ENCODE measurements at places on chromosomes 13 and 19.

DNA sequence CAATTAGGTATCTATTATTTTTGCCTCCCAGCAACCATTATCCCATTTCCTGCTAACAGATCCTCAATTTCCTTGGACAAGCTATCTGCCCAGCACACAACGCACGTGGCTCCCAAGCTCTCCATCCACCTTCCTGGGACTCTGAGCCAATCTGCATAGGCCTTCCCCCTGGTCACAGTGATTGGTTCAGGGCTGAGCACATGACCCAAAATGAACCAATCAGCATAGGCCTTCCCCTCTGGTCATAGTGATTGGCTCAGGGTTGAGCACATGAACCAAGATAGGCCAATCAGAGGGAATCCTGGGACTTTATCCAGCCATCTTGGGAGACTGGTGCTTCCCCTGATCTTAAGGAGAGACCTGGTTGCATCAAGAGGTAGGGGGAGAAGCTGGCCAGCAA is 5.8 kb downstream of the CPAMD8 start:
- DNase-seq = no peak

DNA sequence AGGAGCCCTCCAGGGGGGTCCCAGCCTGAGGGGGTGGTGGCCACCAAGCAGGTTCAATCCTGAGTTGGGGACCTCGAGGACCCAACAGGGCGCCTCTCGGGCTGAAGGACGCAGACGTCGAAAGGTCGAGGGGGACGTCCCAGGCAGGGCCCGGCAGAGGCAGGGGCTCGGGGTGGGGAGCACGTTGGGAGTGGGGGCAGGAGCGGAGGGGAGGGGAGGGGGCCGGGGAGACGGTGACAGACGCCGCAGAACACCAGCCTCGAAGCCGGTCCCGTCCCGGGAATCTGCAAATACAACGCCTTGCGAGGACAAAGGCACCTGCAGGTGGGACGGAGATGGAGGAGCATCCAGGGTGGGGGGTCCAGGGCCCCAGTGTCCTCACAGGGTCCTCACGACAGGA is 4.1 kb downstream of the FGF22 start:
- no peak for DNase-seq

DNA sequence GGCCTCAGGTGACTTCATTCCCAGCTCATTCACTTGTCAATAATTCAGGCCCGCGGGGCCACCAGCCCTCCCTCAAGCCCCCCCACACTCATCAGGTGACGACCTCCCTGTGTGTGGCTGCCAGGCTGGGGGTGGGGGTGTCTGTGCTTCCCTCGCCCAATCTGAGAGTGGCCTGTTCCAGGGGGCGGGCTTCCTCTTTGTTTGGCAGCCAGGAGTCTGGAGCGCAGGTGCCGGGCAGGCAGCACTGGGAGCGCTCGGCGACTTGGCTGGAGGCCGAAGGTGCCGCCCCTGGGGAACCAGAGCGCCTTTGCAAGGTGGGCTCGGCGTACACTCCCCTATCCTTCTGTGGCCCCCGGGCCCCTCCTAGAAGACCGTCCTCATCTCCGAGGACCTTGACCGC is 5.4 kb upstream of the ZNF98 start:
- no peak for DNase-seq

DNA sequence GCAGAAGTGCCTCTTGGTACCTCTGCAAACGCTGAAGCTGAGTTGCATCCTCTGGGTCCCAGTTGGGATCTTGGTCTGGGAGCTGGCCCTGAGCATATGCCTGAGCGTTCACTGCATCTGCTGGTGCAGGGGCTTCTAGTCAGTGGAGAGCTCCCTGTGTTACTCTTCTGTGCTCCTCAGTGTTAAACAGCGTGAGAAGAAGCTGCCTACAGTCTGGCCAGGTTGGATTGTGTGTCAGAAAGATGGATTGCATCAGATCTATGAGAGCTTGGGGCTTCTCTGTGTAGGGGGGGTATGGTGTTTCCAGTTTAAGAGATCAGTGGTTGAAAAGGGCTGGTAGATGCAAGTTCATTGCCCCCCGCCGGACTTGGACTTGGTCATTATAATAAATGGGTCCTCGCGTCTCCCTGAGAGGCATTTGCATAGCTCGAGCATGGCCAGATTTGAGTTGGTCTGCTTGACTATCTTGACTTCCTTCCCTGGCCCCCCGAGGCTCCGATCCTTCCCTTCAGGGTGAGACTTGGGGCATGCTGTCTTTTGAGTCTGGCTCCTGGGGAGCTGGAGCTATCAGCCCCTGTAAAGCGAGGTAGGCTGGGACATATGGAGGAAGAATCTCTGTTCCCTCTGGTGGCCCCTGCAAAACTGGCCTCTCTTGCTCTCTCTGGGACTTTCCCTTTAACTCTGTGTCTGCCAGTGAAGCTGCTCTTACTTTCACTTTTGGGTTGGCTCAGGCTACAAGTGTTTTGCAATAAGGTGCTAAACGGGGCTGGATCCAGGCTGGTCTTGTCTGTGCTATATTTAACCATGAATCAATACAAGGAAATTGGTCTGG is 52.9 kb downstream of the OR10H4 start:
- DNase-seq = peak; percentile 62

- no peak for DNase-seq
Measured at GRCh38 chr13:98461486-98462240, 115.2 kb downstream of the STK24 start.

GRCh38 chr19:548886-549830 is 5.3 kb downstream of the GZMM start:
- no peak for DNase-seq

DNA sequence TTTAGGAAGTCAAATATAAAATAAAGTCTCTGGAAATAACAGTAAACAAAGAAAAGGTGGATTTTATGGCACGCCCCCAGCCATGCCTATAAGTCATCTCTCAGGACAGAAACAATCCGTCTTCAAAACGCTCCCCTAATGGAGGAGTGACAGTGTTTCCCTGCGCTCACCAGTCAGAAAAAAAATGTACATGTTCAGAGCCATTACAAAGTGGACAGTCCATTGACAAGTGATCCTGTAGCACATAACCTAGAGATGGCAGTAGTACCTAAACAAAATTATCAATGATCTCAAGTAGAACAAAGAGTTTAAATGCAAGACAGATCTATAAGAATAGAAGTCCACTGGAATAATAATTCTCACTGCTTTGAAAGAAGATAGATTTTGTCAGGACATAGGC is 891.7 kb upstream of the MIR17HG start:
- no peak for DNase-seq

DNA sequence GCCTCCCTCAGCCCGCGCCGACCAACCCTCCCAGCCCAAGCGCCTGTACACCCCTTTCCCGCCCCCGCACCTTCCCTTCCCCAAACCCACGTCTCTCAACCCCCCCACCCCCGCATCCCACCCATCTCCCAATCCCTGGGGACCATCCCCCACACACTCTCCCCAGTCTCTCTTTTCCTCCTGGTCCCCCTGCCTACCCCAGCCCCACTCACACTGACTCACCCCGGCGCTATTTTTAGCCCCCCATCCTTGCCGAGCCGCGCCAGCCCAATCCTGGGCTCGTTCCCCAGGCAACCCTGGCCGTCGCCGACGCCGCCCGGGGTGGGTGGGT is 11.7 kb downstream of the CIC start:
- no peak for DNase-seq

GRCh38 chr13:48653472-48653939 is at the start of gene CYSLTR2:
TSS of gene CYSLTR2 (plus strand) at chr13:48653929. CDS start at chr13:48706818, 52,889 bp downstream.
- no peak for DNase-seq

DNA sequence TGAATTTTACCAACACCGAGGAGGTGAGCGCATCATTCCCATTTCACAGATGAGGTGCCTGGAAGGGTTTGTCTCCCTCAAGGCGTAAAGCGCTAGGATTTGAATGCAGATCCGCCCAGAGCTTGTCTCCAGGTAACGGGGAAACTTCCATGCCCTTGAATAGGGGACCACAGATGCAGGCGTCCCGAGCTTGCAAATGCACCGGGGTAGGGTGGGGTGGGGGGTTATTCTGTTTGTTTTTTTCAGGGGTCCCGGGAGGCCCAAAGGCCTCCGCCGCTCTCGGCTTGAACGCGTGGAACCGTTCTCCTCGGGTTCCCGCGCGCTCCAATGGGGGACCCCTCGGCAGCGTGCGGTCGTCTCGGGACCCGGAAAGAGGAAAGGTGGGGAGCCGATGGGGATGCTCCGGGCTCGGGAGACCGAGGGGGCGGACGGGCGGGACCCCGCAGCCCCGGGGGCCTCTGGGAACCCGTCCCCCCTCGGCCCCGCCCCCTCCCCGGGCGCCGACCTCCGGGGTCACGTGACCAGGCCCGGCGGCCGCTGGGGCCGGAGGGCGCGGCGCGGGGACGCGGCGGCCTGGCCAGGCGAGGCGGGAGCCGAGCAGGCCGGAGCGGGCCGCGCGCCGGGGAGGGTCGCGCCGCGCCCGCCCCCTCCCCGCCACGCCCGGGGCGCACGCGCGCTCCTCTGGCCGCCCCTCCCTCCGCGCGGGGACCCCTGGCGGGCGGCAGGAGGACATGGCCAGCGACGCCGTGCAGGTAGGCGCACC is at the start of gene PKN1:
TSS of gene PKN1 (plus strand) at position 516 of the 763 bp plus-strand sequence. CDS start at position 732, 216 bp downstream.
- DNase-seq = peak; percentile 78

DNA sequence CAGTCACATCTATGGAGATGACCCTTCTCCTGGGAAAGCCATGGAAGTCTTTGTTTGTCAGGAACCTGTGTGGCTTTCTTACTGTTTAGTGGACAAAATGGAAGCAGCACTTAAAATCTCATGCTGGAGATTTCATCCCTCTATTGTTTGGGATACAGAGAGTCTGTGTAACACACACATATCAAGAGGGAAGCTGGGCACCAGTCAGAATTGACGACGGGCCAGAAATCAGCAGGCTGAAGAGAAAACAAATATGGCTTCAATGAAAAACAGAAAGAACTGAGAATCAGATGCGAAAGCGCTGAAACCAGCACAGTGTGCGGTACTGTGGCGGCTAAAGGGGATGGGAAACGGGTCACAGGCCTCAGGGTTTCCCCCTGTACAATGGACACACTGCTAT is 72.2 kb upstream of the WASF3 start:
- DNase-seq = no peak

GRCh38 chr19:29678484-29679106 is 13.3 kb downstream of the PLEKHF1 start:
- DNase-seq = no peak

DNA sequence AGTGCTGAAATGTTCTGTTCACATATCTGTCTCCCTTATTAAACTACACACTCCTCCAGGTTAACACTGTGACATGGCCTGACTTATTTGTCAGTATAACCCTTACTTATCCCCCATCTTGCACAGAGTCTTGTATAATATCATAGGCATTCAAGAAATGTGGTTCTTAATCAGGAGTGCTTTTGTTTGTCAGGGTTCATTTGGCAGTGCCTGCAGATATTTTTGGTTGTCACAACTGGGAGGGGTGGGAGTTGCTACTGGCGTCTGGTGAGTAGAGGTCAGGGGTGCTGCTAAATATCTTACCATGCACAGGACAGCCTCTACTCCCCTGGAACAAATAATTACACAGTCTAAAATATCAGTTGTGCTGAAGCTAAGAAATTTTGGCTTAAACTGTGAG is 20.4 kb upstream of the OBI1 start:
- DNase-seq = no peak

DNA sequence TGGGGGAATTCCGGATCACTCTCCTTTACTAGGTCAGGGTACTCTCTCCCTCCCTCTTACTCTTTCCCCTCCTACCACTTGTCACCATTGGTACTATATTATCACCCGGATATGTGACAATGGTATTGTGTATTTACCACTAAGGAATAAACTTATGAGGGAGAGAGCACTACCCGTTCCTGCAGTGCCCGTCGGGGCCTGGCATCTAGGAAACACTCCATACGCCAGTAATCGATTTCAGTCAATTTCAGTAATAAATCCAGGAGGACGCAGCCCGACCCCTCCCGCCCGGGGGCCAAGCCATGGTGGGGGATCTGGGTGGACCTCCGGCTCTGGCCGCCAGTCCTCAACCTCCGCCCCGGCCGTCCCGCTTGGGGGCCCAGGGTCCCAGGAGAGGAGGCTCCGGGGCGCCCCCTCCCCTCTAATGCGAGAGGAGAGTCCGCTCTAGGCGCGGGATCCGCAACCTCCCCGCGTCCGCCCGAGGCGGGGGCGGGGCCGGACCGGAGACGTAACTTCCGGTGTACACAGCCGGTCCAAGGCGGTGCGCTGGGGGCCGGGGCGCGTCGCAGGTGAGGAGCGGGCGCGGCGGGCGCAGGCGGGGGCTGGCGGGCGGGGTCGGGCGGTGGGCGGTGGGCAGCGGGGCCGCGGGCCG is at the start of gene GARRE1:
TSS of gene GARRE1 (plus strand) at position 509 of the 652 bp plus-strand sequence. CDS start 45,920 bp downstream, outside the sequence.
- peak; percentile 95 for DNase-seq

GRCh38 chr13:96728463-96728862 is 265.8 kb downstream of the OXGR1 start:
- DNase-seq = no peak

DNA sequence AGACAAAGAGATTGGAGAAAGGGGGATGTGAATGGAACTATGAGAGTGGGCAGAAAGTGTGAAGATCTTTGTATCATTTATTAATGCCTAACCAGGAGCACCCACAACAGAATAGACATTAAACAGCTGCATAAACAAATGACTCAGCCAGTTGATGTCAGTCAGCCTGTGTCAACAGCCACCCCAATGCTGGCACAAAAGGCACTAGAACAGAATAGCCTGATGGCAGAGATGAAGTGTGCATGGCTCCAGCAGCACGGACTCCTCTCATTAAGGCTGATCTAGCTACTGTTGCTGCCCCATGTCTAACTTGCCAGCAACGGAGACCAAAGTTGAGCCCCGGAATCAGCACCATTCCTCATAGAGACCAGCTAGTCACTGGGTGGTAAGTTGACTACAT is 7.8 kb downstream of the CPB2 start:
- no peak for DNase-seq

- DNase-seq = no peak
Measured at GRCh38 chr19:19120308-19121231, 17.7 kb downstream of the TMEM161A start.

GRCh38 chr13:109680930-109681329 is 105.5 kb downstream of the IRS2 start:
- no peak for DNase-seq

- no peak for DNase-seq
Measured at GRCh38 chr13:73412933-73413332, 354.1 kb downstream of the KLF5 start.

GRCh38 chr13:110338441-110339101 is 31.5 kb downstream of the COL4A2 start:
- no peak for DNase-seq

- DNase-seq = no peak
Measured at GRCh38 chr19:8413629-8413995, 507 bp downstream of the MARCHF2 start.

DNA sequence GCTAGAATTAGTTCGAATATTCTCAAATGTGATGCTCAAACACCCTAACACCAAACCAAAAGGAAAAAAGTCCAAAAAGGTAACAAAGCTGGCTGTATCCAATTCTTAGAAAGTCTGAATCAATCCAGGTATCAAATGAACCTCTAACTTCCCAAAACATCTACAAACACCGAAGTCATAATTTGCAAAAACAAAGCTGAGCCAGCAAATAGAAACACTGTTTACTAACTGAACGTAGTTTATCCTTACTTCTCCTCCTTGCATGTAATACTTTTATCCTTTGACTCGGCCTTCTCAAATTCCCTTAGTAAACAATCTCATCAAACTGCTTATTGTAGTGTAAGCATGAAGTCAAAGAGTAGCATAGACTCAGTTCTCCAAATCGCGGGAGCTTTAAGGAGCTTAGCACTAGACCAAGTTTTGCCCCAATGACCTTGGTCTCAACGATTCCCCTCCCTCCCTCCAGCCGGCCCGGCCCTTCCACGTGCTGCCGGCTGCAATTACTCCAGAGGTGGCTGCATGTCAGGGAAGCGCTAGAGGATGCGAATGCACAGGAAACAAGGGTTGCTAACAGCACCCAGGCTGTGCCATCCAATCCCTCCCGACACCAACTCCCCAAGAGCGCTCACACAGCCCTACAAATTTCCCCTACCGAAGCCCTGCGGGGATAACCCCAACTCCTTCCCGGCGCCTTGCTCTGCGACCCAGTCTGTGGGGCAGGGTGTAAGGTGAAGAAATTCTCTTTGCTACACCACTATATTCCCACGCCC is 693 bp downstream of the XPO4 start:
- DNase-seq = peak; percentile 24

Data from GM19239 (cell line).